ENCODE measurements at places on chromosomes 6 and 20. TPM values are rescaled to one million over a fixed set of nuclear protein-coding genes. Genes with fewer than 3 reads are reported as not detected.

DNA sequence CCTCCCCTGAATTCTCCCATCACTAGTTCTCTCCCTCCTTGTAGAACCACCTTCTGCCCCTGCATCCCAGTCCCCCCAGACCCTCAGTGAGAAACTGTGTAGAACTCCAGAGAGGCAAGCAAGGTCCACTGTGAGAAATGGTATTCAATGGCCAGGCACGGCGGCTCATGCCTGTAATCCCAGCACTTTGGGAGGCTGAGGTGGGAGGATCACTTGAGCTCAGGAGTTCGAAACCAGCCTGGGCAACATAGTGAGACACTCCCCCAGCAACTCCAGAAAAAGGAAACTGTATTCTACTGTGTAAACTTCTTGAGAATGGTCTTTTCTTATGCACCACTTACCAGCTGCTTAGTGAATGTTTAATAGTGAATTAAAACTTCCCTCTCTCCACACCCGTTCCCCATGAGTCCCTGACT lies 8.2 kb upstream of the CD83 start:
- no peak for DNase-seq

The ATP9A gene
- 23.7 TPM for total RNA-seq

The CTAGE9 gene
- not detected for total RNA-seq

- DNase-seq, result no peak
These were observed 589.9 kb upstream of the SLC35B3 start for GRCh38 chr6:9025228-9025627.

DNA sequence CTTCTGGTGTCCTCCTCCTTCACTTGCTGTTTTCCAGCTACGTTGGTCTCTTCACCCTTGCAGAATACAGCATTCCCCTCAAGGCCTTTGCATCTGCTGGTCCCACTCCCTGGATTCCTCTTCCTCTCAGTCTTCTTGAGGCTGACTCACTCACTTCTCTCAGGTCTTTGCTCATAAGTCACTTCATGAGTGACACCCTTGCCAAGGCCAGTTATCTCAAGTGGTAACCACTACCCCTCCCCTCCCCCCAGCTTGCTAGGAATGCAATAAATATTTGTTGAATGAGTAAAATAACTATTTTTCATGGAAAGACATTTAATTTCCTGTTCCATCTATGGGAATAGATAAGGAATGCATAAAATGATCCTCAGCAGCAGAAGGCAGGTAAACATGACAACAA lies 131.7 kb downstream of the PLCB4 start:
- peak; percentile 15 for DNase-seq

- no peak for DNase-seq
These were observed 135.5 kb downstream of the ISM1 start for GRCh38 chr20:13356591-13356990.

DNA sequence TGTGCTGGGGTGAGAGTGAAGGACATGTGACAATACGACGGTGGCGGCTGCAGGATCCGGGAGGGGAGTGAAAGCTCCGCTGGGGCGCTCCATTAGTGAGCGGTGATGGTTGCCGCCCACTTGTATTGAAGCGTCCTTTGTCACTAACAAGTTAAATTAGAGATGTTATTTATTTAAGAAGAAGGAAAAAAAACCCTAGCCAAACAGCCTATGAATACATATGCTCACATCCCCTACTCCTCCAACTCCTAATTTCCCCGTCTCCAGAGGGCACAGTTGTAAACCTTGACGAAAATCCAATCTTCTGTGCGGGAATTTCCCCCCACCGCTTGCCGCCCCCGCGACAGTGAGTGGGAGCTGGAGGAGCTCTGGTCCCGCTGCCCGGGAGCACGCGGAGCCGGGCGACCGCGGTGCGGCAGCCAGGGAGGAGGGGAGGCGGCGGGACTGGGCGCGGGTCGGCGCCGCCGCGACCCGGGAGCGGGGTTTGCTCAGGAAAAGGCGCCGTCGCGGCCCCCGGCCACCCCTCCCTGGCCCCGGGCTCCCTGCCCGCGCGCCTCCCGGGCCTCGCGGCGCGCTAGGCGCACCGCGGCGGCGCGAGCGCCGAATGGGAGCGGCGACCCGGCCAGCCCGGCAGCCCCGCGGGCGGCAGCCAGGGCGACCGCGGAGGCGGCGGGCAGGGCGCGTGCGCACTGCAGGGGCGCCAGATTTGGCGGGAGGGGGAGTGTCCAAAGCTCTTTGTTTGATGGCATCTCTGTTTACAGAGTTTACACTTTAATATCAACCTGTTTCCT lies at the start of gene MYB:
MYB (plus strand) TSS at position 767 of the 791 bp plus-strand sequence. CDS start 206 bp downstream, outside the sequence.
- peak; percentile 29 for DNase-seq

DNA sequence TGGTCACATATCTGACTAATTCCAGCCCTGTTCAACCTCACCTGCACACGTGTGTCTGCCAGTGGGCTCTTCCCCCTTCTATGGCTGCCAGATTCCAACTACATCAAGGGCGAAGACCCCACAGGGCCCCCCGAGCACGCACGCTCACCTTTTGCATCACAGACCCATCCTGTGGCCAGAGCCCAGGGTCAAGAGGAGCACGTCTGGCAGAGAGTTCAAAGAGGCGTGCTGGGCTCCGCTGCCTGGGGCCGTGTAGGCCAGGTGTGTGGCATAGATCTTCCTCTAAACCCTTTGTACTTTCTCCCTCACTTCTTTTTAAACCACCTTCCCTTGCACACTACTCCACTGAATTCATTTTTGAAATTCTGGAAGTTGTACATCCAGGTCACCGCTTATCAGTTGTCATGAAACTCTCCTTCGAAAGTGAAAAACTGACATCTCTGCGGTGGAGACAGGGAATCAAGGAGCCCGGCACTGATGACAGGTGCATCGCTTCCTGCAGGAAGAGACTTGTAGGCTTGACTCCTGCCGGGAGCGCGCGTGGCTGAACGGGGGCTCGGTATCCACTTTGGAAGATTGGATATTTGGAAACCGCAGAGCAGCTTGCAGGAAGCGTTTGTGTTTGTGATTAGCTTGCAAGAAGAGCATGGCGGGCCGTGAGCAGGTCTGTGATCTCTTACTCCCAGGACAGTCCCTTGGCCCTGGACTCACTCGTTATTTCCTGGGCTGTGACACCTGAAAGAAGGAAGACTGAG lies 397.2 kb downstream of the CDH4 start:
- no peak for DNase-seq

The CST3 gene
- 355 TPM for total RNA-seq

- peak; percentile 28 for DNase-seq
These were observed 318.7 kb downstream of the THBS2 start for GRCh38 chr6:168934660-168935627.

GRCh38 chr20:50982363-50982762 lies 23.7 kb downstream of the MOCS3 start:
- peak; percentile 62 for DNase-seq

GRCh38 chr20:19321176-19321575 lies 108.7 kb downstream of the SLC24A3 start:
- no peak for DNase-seq

GRCh38 chr6:56852260-56853010 lies 102.5 kb upstream of the BEND6 start:
- DNase-seq, result no peak

- no peak for DNase-seq
These were observed 9.3 kb upstream of the POU3F2 start for GRCh38 chr6:98824902-98825599.

GRCh38 chr6:36343109-36343680 lies 6.5 kb upstream of the BNIP5 start:
- DNase-seq, result no peak

DNA sequence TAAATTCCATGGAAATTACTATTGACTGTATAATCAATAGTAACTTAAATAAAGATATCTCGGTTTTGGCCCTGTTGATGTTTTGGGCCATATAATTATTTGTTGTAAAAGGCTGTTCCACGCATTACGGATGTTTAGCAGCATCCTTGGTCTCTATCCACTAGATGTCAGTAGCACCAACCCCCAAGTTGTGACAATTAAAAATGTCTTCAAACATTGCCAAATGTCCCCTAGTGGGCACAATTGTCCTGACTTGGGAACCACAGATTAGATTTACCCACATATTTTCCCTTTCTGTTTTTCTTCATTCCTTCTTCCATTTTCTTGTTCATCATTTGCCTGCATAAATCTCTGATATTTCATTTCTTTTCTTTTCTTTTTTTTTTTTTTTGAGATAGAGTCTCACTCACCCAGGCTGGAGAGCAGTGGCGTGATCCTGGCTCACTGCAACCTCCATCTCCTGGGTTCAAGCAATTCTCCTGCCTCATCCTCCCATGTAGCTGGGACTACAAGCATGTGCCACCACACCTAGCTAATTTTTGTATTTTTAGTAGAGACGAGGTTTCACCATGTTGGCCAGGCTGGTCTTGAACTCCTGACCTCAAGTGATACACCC lies 13.6 kb upstream of the WFDC8 start:
- peak; percentile 10 for DNase-seq

The SLC22A16 gene
- total RNA-seq, result not detected

DNA sequence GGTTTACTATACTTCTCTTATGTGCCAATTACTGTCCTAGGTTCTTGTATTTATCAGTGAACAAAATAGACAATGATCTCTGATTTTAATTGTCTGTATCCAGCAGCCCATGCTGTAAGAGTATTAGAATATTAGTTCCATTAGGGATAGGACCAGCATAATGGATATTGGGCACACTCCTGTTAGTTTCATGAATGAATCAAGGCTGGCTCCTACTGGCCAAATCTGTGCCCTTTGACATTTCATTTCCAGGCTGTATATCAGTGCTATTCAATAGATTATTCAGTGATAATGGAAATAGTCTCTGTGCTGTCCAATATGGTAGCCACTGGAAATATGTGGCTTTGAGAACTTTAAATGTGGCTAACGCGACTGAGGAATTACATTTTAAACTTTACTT lies 1007.9 kb upstream of the FLRT3 start:
- no peak for DNase-seq

DNA sequence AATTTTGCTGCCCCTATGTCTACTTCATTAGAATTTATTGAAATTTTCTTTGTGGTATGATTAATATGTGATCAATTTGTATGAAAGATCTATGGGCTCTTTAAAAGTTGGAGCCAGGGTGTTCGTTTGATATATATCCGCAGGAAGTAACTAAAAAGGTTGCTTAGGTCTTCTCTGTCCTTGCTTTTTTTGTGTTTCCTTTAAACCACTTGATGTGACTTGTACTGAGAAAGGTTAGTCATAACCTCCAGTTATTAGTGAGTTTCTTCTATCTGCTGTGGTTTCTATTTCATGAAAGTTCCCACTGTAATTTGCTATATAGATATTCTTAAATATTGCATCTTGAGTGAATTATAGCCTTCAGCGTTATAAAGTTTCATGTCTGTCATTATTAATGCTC lies 585.3 kb upstream of the ARID1B start:
- no peak for DNase-seq

GRCh38 chr6:98928688-98929087 lies 19.1 kb downstream of the FBXL4 start:
- no peak for DNase-seq

DNA sequence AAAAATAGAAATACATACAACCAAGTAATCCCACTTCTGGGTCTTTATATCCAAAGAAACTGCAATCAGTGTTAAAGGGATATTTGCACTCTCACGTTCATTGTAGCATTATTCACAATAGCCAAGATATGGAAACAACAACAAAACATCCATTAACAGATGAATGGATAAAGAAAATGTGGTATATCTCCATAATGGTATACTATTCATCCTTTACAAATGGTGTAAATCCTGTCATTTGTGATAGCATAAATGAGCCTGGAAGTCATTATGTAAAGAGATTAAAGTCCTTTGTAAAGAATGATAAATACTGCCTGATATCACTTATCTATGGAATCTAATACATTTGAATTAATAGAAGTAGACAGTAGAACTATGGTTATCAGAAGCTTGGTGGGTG lies 327.7 kb downstream of the UTRN start:
- no peak for DNase-seq

- DNase-seq, result no peak
These were observed 60.2 kb downstream of the TFAP2C start for GRCh38 chr20:56689318-56689717.

GRCh38 chr6:91042656-91043055 lies 455.8 kb upstream of the MAP3K7 start:
- DNase-seq, result no peak

The PAK5 gene
- not detected for total RNA-seq

DNA sequence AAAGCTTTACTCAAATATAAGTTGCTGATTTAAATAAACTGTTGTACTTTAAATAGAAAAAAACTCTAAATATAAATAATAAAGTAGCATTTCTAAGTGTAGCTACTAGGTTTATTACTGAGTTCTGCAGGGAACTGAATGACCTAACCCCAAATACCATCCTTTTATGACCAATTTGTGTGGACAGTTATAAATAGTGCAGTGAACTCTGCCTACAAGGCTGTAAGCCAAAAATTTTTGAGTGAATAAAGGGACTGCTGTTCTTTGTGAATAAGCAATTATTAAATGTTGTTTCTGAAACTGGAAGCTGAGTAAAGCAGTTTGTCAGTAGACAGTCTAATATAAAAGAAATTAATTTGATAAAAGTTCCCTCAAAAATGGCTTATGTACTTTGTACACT lies 90.8 kb upstream of the ELOVL5 start:
- DNase-seq, result peak; percentile 68

DNA sequence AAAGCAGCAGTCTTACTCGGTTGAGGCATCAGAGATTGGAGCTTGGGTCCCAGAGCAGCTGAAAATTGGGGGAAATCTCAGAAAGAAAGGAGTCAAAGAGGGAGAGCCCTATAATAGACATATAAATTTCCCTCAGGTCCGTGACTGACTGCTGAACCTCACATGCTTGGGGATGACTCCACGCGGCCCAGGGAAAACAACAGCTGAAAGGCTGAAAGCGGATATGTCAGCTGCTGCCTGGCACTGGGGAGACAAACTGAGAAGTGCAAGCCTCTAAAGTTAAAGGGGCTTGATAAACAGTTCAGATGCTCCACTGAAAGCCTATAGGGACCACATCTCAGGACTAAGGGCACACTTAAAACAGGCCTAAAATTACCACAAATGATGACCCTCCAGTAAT lies 255.9 kb upstream of the RIN2 start:
- no peak for DNase-seq

DNA sequence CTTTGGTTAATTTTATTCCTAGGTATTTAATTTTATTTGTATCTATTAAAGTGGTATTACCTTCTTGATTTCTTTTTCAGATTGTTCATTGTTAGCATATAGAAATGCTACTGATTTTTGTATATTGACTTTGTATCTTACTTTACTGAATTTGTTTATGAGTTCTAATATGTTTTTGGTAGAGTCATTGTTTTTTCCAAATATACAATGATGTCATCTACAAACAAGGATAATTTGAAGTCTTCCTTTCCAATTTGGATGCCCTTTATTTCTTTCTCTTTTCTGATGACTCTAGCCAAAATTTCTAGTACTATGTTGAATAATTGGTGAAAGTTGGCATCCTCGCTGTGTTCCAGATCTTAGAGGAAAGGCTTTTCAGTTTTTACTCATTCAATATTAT lies 43.0 kb upstream of the HMGCLL1 start:
- no peak for DNase-seq

DNA sequence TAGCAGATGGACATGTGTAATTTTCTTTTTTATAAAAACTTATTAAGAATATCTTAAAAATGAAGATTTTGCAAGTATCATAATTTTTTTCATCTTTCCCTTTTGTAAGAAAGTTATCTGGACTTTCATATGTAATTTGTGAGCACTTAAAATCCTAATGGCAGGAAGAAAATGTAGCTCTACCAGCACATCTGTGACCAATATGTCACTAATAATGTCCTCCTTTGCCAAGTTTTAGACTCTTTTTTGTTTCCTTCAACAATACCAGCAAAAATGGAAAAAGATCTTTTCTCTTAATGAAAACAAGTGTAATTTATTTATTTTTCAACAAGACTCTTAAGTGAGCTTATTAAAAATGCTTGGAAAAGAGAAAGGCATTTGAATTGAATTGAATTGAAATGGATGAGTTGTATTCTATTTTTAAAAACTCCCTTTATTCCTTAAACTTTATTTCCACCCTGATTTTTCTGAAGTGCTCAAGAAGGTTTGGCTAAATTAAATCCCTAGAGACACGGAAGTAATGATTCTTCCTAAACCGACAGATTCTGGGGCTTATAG lies 110.7 kb downstream of the KIF6 start:
- no peak for DNase-seq
